SIG-M5 (cell line): ENCODE measurements at places on chromosomes 4 and X.

- no peak for DNase-seq
These were observed 93.3 kb downstream of the RASGEF1B start for GRCh38 chr4:81378386-81378785.

DNA sequence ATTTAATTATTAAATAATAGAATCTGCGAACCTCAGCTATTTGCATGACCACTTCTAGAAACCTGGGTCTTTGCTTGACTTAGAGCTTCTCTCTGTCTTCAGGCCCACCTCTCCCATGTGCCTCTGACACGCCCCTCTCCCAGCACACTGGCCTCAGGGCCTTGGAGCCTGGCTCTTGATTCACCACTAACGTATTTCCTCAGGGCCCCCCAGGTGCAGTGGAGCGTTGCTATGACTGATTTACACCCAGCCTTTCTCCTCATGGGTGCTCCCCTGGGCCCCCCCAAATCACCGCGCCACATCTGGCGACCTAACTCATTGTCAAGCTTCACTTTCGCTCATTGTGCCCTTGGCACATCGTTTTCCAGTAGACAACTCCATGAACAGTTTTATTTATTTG lies 37.9 kb upstream of the TENM3 start:
- no peak for DNase-seq

GRCh38 chrX:128436397-128437103 lies 384.3 kb upstream of the ACTRT1 start:
- DNase-seq, result no peak

DNA sequence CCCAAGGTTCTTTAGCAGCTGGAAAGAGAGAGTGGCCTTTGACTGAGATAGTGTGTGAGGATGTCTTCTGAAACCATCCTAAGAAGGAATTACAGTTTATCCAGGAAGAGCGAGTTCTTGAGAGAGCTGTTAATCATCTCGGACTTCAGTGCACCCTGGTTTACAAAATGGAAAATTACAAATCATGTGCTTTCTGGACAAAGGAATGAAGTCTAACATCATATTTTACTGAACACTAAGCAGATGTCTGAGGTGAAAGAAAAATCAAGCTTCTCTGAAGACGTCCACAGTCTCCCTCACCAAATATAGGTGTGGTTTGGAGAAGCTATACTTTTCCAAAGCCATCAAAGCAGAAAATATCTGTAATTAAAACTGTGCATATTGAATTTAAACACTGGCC lies 30.8 kb upstream of the CYP2U1 start:
- no peak for DNase-seq

GRCh38 chr4:18571301-18571761 lies 549.8 kb upstream of the LCORL start:
- no peak for DNase-seq

- DNase-seq, result no peak
These were observed 47.3 kb upstream of the SMIM31 start for GRCh38 chr4:164706675-164707074.

DNA sequence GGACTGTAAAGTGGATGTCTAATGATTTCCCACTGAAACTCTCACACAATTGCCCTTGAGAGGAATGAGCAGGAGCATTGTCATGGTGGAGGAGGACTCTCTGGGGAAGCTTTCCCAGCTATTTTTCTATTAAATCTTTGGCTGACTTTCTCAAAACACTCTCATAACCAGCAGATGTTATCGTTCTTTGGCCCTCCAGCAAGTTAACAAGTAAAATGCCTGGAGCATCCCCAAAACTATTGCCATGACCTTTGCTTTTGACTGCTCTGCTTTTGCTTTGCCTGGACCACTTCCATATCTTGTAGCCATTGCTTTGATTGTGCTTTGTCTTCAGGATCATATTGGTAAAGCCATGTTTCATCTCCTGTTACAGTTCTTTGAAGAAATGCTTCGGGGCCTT lies 120.2 kb upstream of the PDE5A start:
- DNase-seq, result no peak

DNA sequence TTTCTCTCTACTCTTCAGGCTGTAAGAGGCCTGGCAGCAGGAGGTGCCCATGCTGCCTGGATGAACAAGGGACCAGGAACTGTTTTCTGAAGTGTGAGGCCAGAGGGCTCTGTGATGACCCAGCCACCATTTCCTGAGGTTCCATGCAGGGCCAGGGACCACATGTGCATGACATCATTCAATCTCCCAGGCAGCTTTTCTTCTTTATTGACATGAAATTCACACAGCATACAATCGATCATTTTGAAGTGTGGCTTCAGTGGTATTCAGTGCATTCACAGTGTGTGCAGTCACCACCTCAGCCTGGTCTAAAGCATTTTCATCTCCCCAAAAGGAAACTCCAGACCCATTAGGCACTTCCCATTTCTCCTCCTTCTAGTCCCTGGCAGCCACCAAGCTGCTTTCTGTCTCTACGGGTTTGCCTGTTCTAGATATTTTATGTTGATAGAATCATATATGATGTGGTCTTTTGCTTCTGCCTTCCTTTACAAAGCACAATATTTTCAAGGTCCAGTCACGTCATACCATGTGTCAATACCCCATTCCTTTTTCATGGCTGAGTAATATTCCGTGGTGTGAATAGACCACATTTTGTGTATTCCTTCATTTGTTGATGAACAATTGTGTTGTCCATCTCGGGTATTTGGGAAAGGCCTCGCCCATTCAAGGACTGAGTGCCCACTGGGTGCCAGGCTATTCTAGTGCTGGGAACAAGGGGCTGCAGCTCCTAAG lies 93.1 kb downstream of the PSAPL1 start:
- no peak for DNase-seq

GRCh38 chr4:101032541-101032940 lies 314.8 kb downstream of the PPP3CA start:
- DNase-seq, result no peak
